ENCODE measurements at places on chromosomes 3 and 15.

GRCh38 chr15:92158426-92158825 is 235.3 kb upstream of the ST8SIA2 start:
- no peak for DNase-seq

DNA sequence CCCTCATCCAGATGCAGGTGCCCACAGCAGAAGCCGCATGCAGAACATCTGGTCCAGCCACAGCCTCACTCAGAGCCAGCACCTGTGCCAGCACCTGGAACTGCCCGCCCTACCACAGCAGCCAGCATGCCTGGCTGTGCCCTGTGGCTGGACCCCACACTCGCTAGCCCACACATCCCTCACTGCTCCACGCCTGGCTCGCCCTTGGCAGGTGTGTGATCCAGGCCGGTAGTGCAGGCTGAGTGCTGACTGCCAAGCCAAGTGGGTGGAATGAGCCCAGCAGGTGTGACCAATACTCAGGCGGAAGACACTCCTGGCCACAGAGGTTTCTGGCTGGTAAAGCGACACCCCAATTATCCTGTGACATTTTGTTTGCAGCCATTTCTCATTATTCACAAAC is 162.4 kb upstream of the ROBO1 start:
- no peak for DNase-seq

DNA sequence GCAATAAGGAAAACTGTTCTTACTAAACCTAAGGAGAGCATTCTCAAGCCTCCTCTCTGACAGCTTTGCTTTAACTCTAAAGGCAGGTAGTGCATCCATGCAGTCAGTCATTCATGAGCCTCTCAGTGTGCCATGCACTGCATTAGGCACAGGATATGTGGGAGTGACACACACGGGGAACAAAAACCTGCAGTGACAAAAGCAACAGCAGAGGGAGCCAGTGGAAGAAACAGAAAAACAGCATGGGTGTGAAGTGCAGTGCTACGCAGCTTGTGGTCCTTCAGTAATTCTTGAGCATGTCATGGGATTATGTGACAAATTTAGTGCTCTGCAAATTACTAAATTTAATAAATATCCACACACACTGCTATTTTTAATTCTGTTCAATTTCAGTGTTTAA is 230.7 kb downstream of the BBX start:
- peak; percentile 51 for DNase-seq

GRCh38 chr3:99952306-99952705 is 134.6 kb downstream of the CMSS1 start:
- peak; percentile 63 for DNase-seq

GRCh38 chr15:48250640-48251076 is 44.6 kb downstream of the SLC12A1 start:
- DNase-seq, result peak; percentile 86

- DNase-seq, result no peak
Observed at GRCh38 chr3:142863930-142864920, 24.7 kb downstream of the PCOLCE2 start.

- DNase-seq, result no peak
Observed at GRCh38 chr3:6282918-6283317, 578.0 kb upstream of the GRM7 start.

DNA sequence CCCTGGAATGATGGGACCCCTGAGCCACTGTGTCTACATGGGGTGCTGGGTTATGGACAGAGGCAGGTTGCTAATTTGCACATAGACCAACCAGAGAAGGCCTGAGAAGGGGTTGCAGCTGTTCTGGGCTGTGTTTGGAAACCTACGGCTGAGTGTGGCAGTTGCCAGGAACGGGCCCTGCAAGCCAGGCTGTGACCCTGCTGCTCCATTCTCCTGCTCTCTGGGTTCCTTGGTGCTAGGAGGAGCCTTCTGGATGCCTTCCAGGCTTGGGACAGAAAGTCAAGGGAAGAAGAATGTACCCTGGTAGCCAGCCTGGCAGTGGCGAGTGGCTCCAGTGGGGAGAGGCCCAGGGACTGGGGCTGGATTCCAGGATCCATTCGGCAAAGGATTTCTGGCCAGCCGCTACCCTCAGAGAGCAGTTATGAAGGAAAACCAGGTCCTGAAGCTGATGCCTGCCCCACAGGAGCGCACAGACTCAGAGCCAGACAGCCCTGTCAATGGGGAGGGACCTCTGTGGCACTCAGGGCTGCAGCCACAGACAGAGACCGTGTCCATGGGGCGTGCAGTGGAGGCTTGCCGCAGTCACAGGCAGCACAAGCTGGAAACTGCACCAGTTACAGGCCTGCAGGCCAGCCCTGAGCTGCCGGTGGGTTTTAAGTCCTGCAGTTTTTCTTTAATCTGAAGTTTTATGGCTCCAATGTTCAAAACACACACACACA is 55.1 kb upstream of the ACAD9 start:
- no peak for DNase-seq

DNA sequence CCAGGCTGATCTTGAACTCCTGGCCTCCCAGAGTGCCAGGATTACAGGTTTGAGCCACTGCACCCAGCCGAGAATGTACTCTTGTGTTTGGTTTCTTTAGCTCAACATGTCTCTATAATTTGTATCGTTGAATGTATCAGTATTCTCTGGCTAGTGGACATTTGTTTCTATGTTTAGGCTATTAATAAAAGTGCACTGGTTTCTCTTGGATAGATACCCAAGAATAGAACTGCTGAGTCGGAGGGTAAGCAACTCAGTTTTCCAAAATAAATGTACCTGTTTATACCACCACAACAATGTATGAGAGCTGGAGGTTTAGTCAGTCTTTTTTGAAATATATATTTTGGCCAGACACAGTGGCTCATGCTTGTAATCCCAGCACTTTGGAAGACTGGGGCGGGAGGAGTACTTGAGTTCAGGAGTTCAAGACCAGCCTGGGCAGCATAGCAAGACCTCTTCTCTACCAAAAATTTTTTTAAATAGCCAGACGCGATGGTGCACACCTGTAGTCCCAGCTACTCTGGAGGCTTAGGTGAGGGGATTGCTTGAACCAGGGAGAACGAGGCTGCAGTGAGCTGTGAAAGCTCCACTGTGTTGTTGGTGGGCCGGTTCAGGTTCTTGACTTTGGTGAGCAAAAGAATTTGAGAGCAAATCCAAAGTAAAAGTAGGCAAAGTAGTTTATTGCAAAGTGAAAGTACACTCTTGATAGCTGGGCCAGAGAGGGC is 7.7 kb upstream of the IVD start:
- no peak for DNase-seq

- no peak for DNase-seq
Observed at GRCh38 chr15:91424001-91424400, 323.9 kb downstream of the SV2B start.

- no peak for DNase-seq
Observed at GRCh38 chr3:101464235-101464634, 48.8 kb downstream of the SENP7 start.

DNA sequence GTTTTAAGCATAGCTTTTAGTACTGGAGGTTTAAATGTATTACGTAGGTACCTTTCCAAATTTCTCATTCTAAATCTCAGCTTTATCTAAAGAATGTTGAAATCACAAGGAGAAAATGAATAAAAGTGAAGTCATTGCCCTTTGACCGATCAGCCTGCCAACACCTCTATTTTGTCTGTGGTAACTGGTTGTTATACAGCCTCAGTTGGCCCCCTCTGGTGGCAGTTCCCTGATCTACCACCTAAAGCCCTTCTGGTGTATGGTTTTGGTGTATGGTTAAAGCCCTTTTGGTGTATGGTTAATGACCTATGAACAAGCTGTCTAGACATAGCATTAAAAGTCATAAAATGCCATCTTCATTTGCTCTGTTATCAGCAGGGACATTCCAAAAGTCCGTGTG is 378.2 kb upstream of the AZI2 start:
- peak; percentile 29 for DNase-seq

DNA sequence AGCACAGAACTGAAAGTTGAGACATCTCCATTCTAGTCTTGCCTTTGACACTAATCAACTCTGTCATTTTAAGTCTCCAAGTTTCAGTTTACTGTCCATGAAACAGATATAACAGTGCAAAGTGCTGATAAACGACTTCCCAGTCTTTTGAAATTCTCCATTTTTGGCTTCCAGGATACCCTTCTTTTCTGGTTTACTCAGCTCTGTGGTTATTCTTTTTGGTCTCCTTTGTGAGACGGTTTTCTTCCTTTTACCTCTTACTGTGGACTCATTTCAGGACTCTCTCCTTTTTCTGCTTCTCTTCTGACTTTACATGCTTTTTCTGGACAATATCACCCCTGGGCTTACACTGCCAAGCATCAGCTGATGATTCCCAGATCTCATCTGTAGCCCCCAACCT is 18.9 kb downstream of the SST start:
- DNase-seq, result no peak

DNA sequence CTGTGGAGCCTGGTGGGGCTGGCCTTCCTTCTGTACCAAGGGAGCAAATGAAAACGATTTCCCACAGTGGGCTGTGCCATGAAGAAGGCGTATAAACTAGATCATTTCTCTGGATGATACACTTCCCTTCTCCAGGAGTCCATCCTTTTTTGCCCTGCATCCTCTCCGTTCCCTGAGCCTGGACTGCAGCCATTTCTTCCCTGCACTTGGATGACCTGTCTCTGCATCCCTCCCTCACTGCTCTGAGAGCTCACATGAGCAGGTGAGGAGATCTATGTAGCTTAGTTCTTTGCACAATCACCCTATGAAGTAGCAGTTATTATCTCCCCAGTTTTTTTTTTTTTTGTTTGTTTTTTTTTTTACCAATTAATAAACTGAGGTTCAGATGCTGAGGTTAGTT is 46.7 kb downstream of the IQSEC1 start:
- DNase-seq, result no peak

DNA sequence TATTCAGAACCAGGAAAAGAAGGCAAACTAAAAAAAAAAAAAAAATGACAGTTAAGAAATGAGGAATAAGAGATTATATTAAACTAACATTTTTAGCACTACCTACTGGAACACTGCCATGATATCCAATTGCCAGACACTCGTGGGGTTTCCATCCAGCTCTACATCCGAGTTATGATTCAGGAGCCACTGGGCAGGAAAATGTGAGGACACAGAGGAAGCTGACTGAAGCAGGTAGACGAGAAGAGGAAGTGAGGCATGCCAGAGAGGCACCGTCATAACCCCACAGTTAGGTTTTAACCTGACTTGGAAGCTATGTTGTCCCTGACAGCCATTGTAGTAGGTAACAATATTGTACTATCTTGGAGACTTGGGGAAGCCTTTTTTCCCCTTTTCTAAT is 495.0 kb downstream of the NLGN1 start:
- DNase-seq, result no peak

GRCh38 chr15:77533578-77534430 is 98.9 kb downstream of the LINGO1 start:
- DNase-seq, result no peak

DNA sequence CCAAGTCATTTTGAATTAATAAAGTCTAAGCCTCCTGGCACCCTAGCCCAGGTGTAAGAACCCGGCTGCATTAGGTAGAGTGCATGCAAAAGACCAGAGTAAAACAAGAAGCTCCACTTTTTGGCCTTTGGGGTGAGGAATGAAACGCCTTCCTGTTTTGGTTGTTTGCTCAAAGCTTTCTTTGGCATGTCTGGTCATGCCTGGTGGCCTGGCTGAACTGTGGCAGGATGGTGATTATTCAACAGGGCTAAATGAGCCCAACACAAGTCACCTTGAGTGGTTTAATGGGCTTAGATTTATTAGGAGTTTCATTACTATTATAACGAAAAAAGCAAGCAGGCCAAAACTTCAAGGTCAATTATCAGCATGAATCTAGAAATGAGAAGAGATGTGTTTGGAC is 40.9 kb upstream of the LDHAL6B start:
- DNase-seq, result no peak

GRCh38 chr3:120147072-120147871 is 53.0 kb upstream of the GSK3B start:
- no peak for DNase-seq

DNA sequence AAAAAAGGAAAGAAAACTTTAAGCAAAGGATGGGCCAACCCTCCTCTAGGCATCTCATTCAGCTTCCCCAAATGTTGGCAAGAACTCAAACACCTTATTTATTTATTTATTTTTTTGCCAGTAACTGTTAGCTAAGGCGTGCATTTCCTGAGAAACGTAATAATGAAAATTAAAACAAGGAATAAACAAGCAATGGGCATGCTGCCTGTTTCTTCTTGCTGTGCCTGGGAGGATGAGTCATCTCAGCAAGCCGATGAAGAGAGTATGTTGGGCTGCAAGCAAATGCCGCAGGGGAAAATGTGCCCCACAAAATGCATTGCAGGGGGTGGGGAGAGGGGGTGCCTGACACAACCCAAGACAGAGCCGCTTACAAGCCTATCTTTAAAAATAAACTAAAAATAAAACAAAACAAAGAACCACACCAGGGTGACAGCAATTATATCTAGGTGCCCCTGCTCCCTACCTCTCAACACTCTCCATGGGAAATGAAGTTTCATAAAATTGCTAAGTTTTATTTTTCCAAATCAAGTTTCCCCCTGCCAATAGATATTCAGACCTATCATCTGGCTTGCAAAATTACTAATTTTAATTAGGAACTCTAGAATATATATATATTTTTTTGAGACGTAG is 40.3 kb downstream of the EIF4E3 start:
- peak; percentile 85 for DNase-seq

GRCh38 chr3:139780593-139780992 is 102.8 kb upstream of the NMNAT3 start:
- no peak for DNase-seq

DNA sequence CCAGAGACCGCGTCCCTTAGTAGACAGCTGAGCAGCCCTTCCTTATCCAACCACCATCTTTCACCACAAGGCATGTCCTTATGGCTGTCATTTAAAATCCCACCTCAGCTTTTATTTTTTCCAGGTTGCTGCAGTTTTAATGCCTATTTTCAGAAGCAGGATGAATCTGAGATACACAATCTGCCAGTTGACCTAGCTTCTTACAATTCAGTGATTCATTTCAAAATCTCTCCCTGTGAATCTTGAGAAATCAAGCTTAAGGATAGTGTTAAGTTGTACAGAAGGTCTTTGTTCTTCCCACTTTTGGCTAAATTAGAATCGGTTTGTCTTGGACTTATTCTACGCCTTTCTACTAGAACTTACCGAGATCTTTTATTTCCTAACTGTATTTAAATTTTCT is 522.3 kb upstream of the CFAP20DC start:
- no peak for DNase-seq

DNA sequence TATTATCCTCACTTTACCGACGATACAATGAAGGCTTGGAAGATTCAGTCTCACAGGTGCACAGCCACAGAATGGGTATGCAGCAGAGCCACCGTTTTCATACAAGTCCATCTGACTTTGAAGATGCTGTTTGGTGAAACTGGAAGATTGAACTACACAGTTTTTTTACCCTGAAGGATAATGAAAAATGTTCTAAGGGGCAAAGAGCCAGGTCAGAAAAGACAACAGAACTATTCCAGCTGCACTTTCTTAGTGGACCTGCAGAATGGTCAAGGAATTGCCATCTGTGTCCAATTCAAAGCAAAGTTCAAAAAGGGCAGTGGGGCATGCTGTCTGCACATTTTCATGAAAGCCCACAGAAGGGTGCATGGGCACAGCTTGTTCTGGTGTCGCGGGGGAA is 127.6 kb upstream of the PDZRN3 start:
- no peak for DNase-seq

DNA sequence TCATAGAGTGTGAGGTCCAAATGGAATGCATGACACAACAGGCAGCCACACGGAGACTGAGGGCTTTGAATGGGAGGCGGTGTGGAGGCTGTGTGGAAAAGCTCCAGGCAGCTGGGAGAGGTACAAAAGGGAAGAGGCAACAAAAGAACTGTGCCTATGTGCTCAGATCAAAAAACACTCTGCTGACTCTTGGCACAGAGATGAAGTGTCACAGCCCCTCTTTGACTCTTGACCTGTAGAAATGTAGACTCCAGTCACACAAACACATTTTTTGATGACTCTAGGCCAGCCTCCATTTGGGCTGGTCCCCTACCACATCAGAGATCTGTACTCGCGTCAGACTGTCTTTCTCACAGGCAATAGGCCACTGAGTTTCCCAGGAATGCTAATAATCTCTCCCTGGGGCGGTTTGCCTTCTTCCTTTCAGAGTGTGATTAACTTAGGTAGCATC is 456.0 kb downstream of the TUSC7 start:
- DNase-seq, result no peak
